ENCODE measurements at places on chromosomes 6 and 20.

DNA sequence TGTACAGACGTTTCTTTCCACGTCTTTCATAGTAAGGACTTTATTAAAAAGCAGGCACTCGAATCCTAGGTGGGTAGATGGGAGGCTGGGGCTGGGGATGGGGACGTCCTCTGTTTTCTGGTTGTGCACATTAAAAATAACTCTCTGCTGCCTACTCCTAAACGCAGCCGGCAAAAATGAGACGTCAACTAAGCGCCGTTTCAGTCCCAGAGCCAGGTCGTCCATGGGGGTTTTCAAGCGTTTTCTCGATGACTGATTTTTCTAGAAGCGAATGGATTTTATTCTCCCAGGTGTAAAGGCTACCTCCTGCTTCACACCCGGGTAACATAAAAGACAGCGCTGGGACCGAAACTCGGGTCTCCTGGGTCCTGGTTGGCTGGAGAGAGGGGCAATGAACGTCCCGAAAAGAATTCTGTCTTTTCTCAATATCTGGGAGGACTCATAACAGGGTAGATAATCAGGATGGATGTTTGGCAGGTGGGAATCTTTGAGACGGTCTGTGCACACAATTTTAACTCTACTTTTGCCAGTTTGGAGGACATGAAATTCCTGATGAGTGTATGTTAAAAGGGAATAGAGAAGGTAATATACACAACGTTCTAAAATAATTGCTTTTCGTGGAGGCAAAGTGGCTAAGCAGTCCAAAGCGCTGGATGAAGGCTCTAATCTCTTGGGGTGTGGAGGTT lies 25.2 kb downstream of the GPX6 start:
- no peak for DNase-seq

DNA sequence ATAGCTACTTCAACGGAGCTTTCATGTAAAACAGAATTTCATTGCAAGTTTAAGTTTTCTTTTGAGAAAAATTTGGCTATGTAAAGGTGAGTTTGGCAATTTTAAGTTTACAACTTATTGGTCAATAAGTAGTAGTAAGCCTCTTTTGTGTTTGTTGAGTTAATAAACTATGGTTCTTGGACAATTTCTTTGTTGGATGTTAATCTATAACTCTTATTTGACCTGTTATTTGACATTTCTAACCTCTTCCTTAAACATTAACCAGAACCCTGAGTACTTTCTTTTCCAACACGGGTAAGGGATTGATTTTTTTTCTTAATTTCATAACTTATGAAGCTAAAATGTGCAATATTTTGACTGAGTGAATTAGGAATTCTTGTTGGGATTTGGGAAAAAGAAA lies 354.4 kb downstream of the PRKN start:
- no peak for DNase-seq

DNA sequence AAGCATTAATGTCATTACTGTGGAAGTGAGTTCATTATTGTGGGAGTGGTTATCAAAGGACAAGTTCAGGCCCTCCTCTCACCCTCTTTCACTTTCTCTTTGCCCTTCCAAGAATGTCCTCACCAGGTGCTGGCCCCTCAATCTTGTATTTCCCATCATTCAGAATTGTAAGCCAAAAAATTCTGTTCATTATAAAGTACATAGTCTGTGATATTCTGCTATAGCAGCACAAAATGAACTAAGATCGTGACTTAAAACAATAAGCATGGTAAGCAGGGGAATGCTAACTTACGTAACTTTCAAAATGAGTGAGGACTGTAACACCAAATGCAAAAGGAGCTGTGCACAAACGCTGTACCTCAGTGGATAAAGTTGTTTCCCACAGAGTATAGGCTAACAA lies 515.7 kb upstream of the BTBD3 start:
- DNase-seq = no peak

GRCh38 chr20:8983478-8984345 lies 85.2 kb upstream of the PLCB4 start:
- DNase-seq = no peak

DNA sequence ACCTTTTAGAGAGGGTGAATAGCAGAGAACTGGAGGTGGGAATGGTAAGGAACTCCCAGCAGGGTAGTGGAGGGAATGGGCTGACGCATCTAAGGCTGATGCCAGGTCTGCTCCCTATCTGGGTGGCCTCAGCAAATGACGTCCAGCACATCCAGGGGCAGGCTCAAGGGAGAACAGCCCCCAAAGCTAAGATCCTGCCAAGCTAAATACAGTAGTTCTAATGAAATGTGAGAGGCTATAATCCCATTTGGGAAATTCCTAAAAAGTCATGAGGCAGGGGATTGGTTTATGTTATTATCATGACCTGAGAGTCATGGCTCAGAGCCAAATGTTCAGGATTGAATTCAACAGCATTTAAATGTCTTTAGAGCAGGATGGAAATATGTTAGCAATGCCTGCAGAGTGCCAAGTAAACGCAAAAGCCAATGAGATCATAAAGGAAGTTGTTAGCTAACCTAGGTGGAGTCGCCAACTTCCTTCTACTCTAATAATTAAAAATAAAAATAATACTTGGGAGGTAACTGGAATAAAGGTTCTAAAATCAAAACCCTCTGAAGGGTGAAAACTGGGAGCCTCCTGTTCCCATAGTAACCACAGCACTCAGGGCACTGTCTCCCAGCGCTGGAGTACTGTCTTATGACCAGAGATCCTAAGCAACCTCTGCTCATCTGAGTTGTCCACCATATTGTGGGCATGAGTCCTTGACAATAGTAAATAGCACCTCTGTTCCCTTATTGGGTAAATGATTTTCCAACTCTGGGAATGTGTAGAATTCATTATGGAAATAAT lies 34.8 kb downstream of the IYD start:
- no peak for DNase-seq

GRCh38 chr6:119339941-119340456 lies 9.6 kb downstream of the MAN1A1 start:
- no peak for DNase-seq

DNA sequence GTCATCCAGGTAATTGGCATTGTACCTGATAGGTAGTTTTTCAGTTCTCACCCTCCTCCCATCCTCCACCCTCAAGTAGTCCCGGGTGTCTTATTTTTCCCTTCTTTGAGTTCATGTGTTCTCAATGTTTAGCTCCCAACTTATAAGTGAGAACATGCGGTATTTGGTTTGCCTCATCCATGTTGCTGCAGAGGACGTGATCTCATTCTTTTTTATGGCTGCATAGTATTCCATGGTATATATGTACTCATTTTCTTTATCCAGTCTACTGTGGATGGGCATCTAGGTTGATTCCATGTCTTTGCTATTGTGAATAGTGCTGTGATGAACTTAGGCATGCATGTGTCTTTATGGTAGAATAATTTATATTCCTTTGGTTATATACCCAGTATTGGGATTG lies 45.8 kb downstream of the RPRD1B start:
- no peak for DNase-seq

Measured in thyroid gland (tissue), 4 donors.